ENCODE measurements at places on chromosomes 3 and 15.

- no peak for ATAC-seq
Measured at GRCh38 chr3:114464548-114464947, 170.7 kb downstream of the TIGIT start.

DNA sequence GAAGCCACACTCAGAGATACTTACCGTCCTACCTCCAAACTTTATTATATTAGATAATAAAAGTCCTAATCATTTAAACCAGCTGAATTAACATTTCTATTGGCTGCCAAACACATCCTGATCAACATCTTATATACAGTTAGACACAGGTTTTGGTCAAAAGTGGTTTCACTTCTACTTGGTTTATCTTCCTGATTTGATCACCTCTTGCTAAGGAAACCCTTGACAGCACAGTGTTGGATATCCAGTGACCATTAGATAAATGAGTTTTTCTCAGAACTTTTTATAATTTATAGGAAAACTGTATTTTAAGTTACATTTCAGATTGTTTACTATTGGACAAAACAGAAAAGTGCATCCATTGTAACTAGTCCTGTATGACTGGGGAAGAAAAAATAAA is 198.4 kb upstream of the NR2F2 start:
- no peak for ATAC-seq

- no peak for ATAC-seq
Measured at GRCh38 chr3:118262800-118263402, 771.7 kb downstream of the IGSF11 start.

GRCh38 chr15:45456212-45457106 is 66.1 kb downstream of the SLC30A4 start:
- peak; percentile 76 for ATAC-seq

- no peak for ATAC-seq
Measured at GRCh38 chr3:46405301-46406019, 1.4 kb downstream of the CCR5AS start.

DNA sequence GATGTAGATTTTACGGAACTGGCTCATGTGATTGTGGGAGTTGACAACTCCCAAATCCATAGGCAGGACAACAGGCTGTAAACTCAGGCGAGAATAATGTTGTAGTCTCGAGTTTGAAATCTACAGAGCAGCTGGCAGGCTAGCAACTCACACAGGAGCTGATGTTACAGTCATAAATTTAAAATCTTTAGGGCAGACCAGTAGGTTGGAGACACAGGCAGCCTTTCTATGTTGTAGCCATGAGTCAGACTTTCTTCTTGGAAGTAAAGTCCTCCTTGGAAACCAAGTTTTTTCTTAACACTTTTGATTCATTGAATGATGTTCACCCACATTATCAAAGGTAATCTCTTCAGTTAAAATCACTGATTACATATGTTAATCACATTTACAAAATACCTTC is 89.1 kb upstream of the ALCAM start:
- ATAC-seq, result peak; percentile 66

GRCh38 chr3:68893600-68894239 is 38.6 kb downstream of the TAFA4 start:
- ATAC-seq, result peak; percentile 63

DNA sequence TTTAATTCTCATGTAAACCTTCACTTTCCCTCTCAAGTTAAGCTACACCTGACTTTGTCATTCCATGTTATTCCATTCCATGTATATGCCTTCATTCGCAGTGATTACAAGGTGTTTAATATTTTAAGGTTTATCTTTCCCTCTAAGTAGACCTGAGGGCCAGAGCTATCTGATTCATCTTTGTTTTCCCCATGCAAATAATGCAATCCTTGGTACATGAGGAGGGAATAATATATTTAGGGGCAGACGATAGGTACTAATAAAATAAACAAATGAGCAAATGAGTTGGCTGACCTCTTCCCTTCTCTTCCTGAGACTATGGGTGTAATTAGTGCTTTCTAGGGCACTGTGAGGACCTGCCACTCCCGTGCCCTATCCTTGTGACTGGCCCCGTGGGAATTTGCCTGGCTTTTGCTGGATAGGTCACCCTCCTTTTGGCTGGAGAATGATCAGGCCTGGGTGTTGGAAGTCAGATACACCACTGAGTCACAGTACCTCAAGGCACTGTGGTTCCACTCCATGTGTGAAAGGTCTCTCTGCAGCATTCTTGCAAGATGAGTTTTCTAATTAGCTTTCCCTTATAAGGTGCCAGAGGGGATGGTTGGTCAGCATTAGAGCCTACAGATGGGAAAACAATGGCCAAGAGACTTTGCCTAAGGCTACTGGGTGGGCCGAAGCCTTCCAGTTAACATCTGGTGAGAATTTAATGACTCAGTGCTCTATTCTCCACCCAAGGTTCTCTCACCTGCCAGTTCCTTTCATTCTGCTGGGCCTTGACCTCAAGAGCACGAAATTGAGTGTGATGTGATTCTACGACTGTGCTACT is 183.2 kb downstream of the P3H2 start:
- no peak for ATAC-seq

DNA sequence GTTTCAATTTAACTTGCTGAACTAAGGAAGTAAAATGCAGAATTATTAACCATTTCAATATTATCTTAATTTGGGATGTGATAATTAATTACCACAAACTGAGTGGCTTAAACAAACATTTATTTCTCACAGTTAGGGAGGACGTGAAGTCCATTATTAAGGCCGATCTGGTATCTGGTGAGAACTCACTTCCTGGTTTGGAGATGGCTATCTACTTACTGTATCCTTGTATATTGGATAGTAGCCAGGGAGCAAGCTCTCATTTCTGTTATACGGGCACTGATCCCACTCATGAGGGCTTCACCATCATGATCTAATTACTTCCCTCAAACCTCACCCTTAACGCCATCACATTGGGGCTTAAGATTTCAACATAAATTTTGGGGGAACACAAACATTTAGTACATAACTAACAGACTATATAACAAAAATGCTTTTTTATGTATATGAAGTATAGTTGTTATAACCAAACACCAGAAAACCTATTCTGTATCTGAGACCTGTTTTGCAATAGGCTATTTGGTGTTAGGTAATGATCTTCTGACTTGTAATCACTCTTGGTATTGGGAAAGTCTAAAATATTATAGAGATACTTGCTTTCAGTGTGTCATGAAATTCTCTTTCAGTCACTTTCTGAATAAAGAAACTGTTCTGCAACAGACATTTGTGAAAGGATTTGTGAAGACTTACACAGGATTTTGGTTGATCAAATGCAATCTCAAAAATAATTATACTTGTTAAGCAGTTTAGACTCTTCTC is 4.7 kb upstream of the KPNA4 start:
- no peak for ATAC-seq
